Stimulated activated memory B cell treated with anti-CD40 and anti-IgM and Interleukin-4, amounts not matched to agents 10 μg/mL and 1 μg/mL and 100 μg/mL, for 72 hours (primary cell): ENCODE measurements at places on chromosomes 4 and X.
A peak's percentile ranks its signal among the peaks of the same experiment; 100 is the strongest.

- ATAC-seq, result no peak
Observed at GRCh38 chr4:147370473-147370872, 110.4 kb upstream of the EDNRA start.

GRCh38 chr4:153243468-153243867, 39.2 kb downstream of the TRIM2 start:
- no peak for ATAC-seq

DNA sequence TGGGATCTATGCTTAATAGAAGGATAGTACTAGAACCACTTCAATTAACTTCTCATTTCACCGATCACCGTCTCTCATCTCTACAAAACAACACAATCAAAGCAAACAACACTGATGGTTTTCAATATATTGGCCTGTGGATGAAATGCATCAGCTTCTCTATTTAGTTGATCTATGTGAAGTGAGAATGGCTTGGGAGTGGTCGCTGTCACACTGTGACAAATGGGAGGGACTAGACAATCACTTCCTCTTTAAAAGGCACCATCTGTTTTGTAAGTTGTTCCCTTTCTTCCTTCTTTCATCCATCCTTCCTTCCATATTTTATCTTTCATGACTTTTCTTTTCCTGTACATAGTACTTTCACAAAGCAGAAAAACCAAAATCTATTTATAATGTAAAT, 23.9 kb upstream of the NWD2 start:
- ATAC-seq, result no peak

GRCh38 chrX:53089224-53089842, 4.6 kb upstream of the KANTR start:
- no peak for ATAC-seq

GRCh38 chr4:41072021-41072777, 142.1 kb downstream of the APBB2 start:
- ATAC-seq, result no peak

GRCh38 chrX:43958529-43958928, 14.7 kb downstream of the NDP start:
- ATAC-seq, result peak; percentile 50
